T-helper 1 cell treated with Interleukin-12 subunit alpha and Interleukin-12 subunit beta and Interleukin-4 antibody, amounts not matched to agents 30 ng/mL and 1 ng/mL, for 36 hours (primary cell): ENCODE measurements at places on chromosomes 6 and 20. TPM values are rescaled to one million over a fixed set of nuclear protein-coding genes. Genes with fewer than 3 reads are reported as not detected.

BPI gene
- total RNA-seq = not detected in 2 replicates

DEFB124 gene
- total RNA-seq = not detected in 2 replicates

SOX18 gene
- 1.8 and 2.2 TPM in 2 replicates for total RNA-seq

TSBP1 gene
- total RNA-seq = not detected in 2 replicates

PLAGL1 gene
- total RNA-seq = 5.8 and 8.8 TPM in 2 replicates

F13A1 gene
- total RNA-seq = not detected in 2 replicates

BPIFB1 gene
- not detected in 2 replicates for total RNA-seq

SLC26A8 gene
- not detected in 2 replicates for total RNA-seq

RAMACL gene
- total RNA-seq = 0.22 and 0.39 TPM in 2 replicates

ECT2L gene
- total RNA-seq = not detected in 2 replicates

MROH8 gene
- total RNA-seq = 0.98 and 1.0 TPM in 2 replicates
